ENCODE measurements at places on chromosomes 6 and 20.

DNA sequence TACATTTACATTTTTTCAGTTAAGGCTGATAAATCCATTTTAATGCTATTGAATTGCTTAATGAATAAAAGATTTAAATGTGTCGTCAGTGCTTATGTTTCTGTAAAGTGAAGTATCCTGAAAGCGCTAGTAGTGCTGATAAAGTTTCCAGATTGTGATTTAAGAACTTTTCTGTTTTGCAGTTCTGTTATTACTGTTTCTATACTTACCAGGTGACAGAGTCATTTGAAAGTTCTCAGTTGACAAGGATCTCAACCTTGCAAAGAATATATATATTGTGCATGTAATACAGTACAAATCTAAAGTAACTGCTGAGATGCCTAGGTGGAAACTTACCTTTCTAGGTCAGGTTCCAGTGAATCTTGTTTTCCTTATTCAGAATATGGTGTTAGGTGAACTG is 201.8 kb downstream of the ARID1B start:
- no peak for DNase-seq

DNA sequence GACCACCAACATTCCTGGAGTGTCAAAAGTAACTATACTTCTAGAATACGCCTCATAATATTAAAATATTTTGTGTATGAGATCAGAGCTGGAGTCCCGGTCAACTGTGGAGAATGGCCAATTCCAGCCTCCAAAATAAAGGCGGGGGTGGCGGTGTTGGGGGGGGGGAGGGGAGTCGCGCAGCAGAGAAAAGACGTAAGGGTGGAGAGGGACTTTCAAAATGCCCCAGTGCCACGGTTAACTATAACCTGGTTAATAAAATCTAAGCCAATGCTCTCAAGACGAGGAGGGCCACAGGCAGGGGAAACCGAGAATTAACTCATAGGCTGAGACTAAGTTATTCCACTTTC is 1.3 kb downstream of the NUP153 start:
- DNase-seq: no peak

- DNase-seq: no peak
Measured at GRCh38 chr6:103379272-103379671, 1480.4 kb downstream of the HACE1 start.

- DNase-seq: no peak
Measured at GRCh38 chr6:52975580-52975979, 19.5 kb downstream of the GSTA4 start.

- DNase-seq: no peak
Measured at GRCh38 chr6:36933102-36933501, 21.4 kb upstream of the PI16 start.

- DNase-seq: no peak
Measured at GRCh38 chr6:50825375-50826036, 6.8 kb downstream of the TFAP2B start.

DNA sequence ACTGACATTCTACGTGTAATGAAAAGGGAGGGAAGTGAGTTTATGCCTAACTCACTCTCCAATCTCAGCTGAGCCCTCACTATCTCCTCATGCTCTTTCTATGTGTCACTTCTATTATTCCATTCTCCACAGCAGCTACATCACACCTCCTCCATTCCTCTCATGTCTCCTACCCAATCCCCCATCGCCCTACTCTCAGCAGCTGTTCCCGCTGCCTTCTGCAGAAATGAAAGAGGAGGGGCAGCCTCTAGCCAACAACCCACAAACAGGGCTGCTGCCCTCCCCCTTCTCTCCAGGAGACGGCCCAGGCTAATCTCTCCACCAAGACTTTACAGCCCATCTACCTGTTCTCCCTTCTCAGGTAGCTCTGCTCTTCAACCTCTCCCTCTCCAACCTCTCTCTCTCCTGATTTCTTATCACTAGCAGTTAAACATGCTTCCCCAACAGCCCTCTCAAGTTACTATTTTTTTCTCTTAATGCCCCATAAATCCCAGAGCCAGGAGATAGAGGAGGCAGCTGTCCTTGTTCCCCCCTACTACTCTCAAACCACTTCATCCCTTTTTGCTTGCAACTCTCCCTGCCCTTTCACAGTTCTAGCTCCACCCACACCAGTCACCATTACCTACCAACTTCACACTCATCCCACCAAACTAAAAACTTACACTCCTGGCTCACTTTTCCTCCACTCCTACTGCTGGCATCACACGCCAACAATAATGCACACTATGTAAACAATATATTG is 136.5 kb downstream of the BTBD9 start:
- no peak for DNase-seq

- no peak for DNase-seq
Measured at GRCh38 chr6:139020689-139021088, 7.9 kb upstream of the ABRACL start.

- DNase-seq: no peak
Measured at GRCh38 chr6:118240878-118241528, 307.1 kb upstream of the PLN start.

- no peak for DNase-seq
Measured at GRCh38 chr20:24477831-24478547, 8.6 kb downstream of the SYNDIG1 start.

DNA sequence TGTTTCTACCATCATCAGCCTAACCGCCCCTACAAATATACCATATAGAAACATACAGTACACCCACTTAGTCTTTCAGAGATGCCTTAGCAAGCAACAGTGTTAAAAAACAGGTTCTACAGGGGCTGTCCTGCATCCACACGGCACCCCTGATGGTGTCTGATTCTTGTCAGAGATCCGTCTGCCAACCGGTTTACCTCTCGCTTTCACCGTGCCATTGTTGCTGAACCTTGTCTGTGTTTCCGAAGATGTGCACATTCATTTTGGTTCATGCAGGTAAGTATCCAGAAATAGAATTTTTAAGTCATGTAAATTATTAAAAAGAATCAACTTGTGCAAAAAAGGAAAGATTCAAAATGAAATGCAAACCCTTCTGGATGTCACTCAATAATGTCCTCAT is 52.9 kb downstream of the EPHA7 start:
- no peak for DNase-seq

DNA sequence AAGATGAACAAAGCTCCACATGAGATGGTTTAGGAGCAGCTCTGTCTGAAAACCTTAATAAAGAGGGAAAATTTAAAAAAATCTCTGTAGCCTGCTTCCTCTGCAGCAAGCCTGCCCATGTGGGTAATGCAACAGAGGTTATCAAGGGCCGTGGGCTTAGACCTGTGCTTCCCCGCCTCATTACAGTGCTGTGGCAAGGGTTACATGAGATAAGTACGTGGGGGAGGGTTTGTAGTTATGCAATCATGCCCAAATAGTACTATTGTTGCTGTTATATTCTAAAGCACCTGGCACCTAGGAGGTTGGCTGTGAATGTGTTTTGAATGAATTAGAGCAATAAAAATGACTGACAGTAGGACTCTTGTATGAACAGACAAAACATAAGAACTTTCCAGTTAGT is 68.3 kb downstream of the PKHD1 start:
- DNase-seq: no peak

DNA sequence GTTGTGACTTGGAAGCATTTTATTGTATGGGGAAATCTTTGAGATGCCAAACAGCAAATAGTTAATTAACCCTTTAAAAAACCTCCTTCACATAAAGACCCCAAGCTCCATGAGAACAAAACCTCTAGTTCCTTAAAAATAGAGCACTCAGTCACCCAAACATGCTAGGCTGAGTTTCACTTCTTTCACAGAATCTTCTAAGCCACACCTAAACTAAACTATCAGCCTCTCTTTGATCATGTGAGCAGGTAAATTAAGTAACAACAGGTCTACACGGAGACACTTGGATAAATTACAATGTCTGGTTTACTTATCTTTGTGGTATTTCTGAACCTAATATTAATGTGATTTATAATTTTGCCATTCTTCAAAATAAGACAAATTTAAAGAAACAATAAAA is 205.2 kb upstream of the MARCKS start:
- DNase-seq: no peak

- no peak for DNase-seq
Measured at GRCh38 chr6:12277386-12277785, 12.8 kb upstream of the EDN1 start.

Measured in NCI-H2081 treated with DMSO at 0.1 percent for 48 hours (cell line).